Activated naive CD4-positive, alpha-beta T cell (primary cell): ENCODE measurements at places on chromosomes 7 and 10.

GRCh38 chr7:47485640-47486435 lies 96.1 kb downstream of the TNS3 start:
- no peak for DNase-seq

- DNase-seq: no peak
These were observed 79.2 kb downstream of the APBB1IP start for GRCh38 chr10:26517141-26517867.

GRCh38 chr7:33750177-33750576 lies 155.2 kb upstream of the BMPER start:
- no peak for DNase-seq

- no peak for DNase-seq
These were observed 81.4 kb downstream of the HECW1 start for GRCh38 chr7:43193893-43194292.

GRCh38 chr7:12534046-12534445 lies 36.5 kb upstream of the SCIN start:
- no peak for DNase-seq

- no peak for DNase-seq
These were observed 559 bp upstream of the FKBP14 start for GRCh38 chr7:30027065-30027456.

DNA sequence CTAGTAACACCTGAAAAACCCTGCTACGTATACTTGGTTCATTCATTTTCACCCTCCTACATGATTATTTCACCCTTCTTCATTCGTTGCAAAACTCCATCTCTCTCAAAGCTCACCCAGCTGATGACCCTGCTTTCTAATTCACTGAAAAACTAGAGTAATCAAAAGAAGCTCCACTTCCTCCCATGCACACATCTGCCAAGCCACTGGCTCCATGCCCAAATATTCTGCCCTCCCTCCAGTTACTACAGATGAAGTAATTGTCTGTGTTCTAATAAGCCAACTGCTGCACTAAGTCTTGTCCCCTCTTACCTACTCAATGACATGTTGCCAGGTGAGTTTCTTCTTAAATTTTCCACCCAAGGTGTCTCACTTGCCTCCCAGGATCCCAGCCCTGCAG lies 96.9 kb upstream of the CCDC71L start:
- DNase-seq: no peak

DNA sequence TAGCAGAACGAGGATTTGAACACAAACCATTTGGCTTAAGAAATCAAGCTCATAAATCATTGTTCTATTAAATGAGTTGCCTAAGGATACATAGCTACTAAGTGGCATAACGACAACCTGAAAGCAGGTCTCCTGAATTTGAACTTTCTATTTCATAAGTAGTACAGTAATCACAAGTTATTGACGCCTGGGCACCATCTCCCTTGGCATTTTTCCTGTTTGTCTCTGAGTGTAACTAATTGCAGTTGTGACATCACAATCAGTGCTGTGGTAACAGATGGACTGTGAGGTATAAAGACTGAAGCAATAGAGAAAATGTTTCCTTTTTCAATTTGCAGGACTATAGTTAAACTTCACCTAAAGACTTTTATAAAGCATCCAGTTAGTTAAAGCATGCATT lies 6.4 kb upstream of the CSTF2T start:
- no peak for DNase-seq

DNA sequence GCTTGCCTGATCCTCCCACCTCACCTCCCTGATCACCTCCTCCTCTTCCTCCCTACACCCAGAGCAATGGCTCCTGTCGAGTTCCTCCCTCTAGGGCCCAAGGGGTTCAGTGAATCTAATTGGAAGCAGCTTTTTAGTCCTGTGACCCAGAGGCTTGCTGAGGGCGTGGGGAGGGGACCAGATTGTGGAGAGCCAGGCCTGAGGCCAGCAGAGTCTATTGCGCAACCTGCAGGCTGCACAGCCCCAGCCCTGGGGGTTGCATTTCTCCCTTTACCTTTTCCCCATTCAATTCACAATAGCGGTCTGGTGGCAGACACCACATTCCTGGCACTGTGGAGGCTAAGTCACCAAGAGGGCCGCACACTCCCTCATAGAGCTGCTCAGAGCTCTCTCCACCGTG lies 32.5 kb downstream of the GHRHR start:
- no peak for DNase-seq

- DNase-seq: no peak
These were observed 128.9 kb downstream of the DGKI start for GRCh38 chr7:137717811-137718271.
